Nasal cavity respiratory epithelium epithelial cell of viscerocranial mucosa (primary cell): ENCODE measurements at places on chromosomes 6 and 20. TPM values are rescaled to one million over a fixed set of nuclear protein-coding genes. Genes with fewer than 3 reads are reported as not detected.

Gene LY6G6C
- under 0.01 TPM in 1 of 2 replicates, not detected in the other for total RNA-seq

Gene TCP11
- total RNA-seq, result under 0.01 TPM in 1 of 2 replicates, not detected in the other

Gene PBOV1
- not detected in 2 replicates for total RNA-seq

Gene C20orf202
- under 0.01 and 0.07 TPM in 2 replicates for total RNA-seq

Gene ADGRG6
- total RNA-seq, result 13.0 and 20.5 TPM in 2 replicates
